ENCODE measurements at places on chromosomes 1 and 21.

GRCh38 chr21:36171336-36171735, 14.7 kb downstream of the DOP1B start:
- no peak for DNase-seq

DNA sequence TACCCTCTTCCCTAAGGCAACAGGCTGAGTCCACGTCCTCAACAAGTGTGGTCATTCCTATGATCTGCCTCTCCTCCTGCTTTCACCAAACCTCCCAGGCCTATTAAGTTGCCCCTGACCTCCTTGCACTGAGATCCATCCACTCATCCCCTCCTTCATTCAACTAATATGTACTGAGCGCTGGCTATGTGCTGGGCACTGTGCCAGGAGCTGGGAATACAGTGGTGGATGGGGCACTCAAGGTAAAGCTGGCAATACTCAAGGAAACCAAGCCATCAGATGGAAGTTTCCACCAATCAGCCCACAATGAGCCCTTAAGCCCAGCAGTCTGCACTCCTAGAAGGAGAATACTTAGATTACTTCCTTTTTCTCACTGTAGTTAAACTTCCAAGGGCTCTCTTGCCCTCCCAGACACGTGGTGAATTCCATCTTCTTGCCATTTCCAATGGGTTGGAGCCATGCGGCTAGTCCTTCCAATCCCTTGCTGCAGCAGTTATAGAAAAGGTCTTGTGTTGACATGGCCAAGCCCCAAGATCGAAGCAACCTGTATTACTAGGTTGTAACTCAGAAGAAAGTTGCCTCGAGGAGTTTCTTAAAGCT, 279.9 kb upstream of the RUNX1 start:
- no peak for DNase-seq

DNA sequence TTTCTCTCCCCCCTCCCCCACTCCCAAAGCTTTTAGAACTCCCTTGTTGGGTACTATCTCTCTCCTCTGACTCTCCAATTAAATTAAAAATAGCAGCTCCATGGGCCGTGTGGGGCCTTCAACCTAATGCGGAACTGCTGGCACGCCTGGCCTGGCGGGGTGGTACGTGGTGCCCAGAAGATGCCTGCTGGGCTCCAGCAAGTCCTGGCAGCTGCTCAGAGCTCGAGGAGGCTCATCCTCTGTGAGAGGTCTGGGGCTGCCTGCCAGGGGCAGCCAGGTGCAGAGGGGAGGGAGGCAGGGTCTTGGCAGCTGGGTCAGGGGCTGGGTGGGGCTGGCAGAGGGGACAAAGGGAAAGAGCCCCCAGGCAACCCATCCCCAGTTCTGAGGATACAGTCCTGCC, 74.4 kb downstream of the ACTL8 start:
- DNase-seq = no peak

GRCh38 chr1:91732291-91733107, 153.5 kb downstream of the TGFBR3 start:
- no peak for DNase-seq

DNA sequence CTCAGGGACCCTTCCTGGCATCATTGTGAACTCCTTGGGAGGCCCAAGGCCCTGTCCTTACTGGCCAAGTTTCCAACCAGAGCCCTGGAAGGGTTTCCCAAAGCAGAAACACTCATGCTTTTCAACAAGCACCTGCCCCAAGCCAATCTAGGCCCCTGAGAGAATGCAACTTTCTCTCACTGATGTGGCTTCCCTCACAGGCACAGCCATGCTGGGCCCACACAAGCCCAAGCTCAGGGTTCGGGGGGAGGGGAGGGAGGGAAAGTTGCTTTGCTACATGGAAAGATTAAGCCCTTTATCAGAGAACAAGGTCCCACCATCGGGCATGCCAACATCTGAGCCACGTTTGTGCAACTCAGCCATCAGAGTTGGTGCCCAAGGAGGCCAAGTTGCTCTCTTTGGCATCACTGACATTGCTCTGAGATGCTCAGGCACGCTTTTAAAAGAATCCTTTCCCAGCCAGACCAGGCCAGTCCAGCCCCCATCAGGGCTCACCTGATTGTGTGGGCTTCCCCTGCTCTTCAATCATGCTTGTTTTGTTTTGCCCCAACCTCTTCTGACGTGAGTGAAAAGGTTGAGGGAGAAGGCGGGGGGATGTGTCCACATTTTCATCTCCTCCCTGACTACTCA, 43.5 kb downstream of the RIMS3 start:
- peak; percentile 36 for DNase-seq

GRCh38 chr1:7781501-7781900, 2.6 kb upstream of the PER3 start:
- DNase-seq = no peak

- no peak for DNase-seq
Observed at GRCh38 chr1:35569936-35570335, 3.2 kb upstream of the TFAP2E start.

- no peak for DNase-seq
Observed at GRCh38 chr1:242139986-242140385, 141.1 kb upstream of the MAP1LC3C start.

GRCh38 chr21:32682696-32683474, 44.9 kb downstream of the SYNJ1 start:
- DNase-seq = no peak

GRCh38 chr1:170886460-170886859, 48.9 kb upstream of the MROH9 start:
- no peak for DNase-seq

DNA sequence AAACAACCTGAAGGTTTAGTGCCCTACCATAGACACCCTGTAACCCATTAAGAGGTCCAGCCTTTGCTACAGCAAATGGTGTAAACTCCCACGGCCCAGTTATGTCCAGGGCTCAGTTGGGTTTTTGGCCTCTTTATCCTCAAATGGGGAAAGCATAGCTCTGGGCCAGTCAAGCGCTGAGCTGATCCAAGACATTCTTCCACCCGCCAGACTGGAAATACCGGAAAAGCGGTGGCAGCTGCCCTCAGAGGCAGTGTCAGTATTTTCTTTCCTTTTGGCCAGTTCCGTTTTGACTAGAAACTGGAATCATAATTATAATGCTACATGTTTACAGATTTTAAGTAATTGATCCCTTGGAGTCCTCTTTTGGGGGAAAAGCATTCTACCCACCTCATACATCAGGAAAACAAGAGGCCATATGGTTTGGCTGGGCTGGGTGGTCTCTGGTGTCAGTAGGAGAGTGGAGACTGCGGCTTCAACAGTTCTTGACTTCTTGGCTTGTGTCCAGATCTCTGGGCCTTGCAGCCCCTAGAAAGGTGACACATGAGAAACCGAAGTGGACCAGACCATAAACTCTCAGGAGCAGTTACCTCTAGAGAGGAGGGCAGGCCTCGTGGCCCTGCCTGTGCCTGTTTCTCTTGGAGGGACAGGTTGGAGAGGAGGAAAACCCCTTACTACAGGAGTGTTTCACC, 30.2 kb upstream of the CLDN14 start:
- DNase-seq = no peak

- no peak for DNase-seq
Observed at GRCh38 chr1:95095833-95096217, 21.3 kb upstream of the TLCD4 start.

- DNase-seq = no peak
Observed at GRCh38 chr21:39891111-39891510, 23.9 kb downstream of the PCP4 start.

DNA sequence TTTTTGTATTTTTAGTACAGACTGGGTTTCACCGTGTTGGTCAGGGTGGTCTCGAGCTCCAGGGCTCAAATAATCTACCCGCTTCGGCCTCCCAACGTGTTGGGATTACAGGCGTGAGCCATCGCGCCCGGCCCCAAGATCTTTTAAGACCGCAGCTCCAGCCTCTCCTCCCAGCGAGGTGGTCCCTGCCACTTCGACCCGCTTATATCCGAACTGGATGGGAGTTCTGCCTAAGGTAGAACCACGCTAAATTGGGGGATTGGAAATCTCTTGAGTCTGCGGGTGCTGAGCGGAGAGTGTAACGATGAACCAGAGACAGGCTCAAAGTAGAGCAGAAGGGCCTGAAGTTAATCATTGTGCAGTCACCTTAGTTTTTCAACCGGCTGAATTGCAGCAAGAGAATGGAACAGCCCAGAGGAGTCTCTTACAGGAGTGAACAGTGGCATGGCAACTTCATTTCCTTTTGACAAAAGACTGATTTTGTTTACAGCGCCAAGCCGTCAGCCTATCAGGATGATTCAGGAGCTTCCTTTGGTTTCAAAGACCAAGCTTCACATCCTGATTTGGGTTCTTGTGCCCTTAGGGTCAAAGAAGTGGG, 726 bp upstream of the CYB5R1 start:
- no peak for DNase-seq

- DNase-seq = no peak
Observed at GRCh38 chr1:46582972-46583371, 21.1 kb downstream of the MKNK1 start.

GRCh38 chr1:94738371-94738770, 81.8 kb upstream of the SLC44A3 start:
- no peak for DNase-seq

DNA sequence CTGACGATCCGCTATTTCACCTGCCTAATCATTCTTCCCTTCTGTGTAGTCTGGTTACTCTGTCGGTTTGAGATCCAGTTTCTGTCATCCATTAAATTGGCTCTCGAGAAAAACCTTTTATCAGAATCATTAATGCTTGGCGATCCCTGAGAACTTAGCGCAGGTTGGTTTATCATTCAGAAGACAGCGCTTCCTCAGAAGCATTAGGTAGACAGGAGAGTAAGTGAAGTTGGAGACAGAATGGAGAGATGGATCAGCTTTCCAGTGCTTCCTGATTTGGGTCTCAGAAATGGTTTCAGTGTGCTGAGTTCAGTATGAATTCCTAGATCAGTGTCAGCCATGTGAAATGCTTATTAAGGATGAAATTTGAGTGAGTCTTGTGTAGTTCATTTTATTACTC, 1.3 kb downstream of the USP1 start:
- DNase-seq = no peak

GRCh38 chr21:41897700-41898099, 18.6 kb upstream of the PRDM15 start:
- DNase-seq = no peak

- DNase-seq = no peak
Observed at GRCh38 chr1:36384542-36385409, 948 bp downstream of the STK40 start.

- DNase-seq = no peak
Observed at GRCh38 chr1:244224487-244225430, 173.7 kb downstream of the ZBTB18 start.

- no peak for DNase-seq
Observed at GRCh38 chr1:230204842-230205241, 137.8 kb downstream of the GALNT2 start.

- DNase-seq = no peak
Observed at GRCh38 chr21:16181018-16181417, 451.2 kb downstream of the USP25 start.

- peak; percentile 54 for DNase-seq
Observed at GRCh38 chr1:160853754-160854153, 8.9 kb downstream of the CD244 start.

- no peak for DNase-seq
Observed at GRCh38 chr1:22229379-22229778, 86.5 kb upstream of the WNT4 start.

DNA sequence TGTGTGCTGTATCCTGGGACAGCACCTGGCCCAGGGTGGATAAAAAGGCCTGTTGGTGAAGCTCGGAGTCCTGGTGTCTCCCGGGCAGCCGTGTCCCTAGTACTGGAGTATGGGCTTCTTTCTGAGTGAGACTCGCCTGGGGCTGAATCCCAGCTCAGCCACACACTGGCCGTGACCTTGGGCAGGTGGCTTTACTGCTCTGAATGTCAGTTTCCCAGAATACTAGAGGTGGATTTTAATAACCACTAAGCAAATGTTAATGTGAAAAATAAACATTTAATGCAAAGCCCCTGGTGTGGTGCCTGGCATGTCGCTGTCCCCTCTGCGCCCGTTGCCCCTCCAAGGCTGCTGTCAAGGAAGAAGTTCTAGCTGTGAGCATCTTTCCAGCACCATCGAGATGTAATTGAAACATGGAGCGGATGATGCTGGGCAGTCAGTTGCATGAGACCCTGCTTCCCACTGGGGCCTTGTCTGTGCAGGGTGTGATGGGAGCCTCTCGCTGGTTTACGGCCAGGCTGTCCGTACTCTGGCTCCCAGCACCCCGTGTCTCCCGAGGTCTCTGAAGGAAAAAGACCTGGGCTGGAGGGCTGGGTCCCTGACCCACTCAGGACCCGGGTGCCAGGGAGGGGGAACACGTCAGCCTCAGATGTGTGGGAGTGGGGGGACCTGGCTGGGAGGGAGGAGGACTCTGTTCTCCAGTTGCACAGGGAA, 527.8 kb downstream of the MATN1 start:
- peak; percentile 69 for DNase-seq

- DNase-seq = no peak
Observed at GRCh38 chr21:46226146-46226545, 2.4 kb downstream of the LSS start.

- no peak for DNase-seq
Observed at GRCh38 chr1:208303743-208304712, 59.8 kb upstream of the PLXNA2 start.

- DNase-seq = peak; percentile 80
Observed at GRCh38 chr1:29478151-29478791, 241.9 kb downstream of the PTPRU start.

GRCh38 chr1:228917342-228917741, 182.1 kb downstream of the RHOU start:
- no peak for DNase-seq

GRCh38 chr1:99548943-99549605, 96.8 kb upstream of the PALMD start:
- no peak for DNase-seq

DNA sequence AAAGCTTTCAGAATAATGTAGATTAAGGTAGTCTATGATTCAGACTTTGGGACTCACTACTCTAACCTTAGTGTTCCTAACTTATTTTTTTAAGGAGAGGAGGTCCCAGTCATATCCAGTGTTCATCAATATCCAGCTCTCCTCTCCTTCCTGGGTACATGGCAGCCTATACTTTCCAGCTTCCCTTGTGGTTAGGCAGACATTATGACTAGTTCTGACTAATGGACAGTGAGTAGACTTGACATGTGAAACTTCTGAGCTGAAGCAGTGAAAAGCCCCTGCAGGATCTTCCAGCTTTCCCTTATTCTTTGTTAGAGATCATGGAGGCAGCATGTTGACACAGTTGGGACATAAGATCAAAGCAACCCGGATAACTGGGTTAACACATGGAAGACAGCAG, 144.2 kb downstream of the PTPRU start:
- DNase-seq = no peak

- DNase-seq = no peak
Observed at GRCh38 chr1:209550519-209550918, 33.0 kb upstream of the CAMK1G start.

DNA sequence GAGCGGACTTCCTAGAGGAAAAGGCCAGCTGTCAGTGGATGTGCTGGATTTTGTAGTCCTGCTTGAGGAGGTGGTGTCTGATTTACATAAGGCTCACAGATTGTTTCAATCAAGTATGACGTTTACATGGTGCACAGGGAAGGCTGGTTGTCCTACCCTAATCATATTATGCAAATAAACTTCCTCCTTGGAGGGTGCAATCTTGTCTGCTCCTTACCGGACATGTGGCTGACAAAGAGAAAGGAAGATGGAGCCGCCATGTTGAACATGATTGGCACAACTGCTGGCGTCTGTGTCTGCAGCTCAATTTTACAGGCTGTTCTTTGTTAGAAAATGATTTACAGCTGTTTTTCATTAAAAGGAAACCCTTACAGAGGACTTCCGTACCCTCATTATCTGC, 1656.1 kb downstream of the KCNT2 start:
- DNase-seq = no peak

All from osteocyte (in vitro differentiated cells).